ENCODE measurements at places on chromosomes 6 and 20.

- DNase-seq = no peak
These were observed 176.2 kb upstream of the SASH1 start for GRCh38 chr6:148166339-148166968.

DNA sequence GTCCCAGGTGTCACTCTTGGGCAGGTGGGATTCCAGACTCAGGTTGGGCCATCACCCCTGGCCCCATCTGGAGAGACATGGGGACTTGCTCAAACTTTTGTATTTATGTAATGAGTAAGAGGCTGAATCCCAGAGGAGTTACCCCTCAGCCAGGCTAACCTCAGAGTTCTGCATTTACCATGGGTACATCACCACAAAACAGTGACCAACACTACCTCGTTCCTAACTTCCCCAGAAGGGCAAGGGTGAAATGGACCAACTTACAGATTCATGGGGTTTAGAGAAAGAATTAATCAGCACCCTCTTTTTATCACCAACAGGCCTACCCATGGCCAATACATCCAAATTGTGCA is 259.9 kb upstream of the MARCKS start:
- DNase-seq = no peak

DNA sequence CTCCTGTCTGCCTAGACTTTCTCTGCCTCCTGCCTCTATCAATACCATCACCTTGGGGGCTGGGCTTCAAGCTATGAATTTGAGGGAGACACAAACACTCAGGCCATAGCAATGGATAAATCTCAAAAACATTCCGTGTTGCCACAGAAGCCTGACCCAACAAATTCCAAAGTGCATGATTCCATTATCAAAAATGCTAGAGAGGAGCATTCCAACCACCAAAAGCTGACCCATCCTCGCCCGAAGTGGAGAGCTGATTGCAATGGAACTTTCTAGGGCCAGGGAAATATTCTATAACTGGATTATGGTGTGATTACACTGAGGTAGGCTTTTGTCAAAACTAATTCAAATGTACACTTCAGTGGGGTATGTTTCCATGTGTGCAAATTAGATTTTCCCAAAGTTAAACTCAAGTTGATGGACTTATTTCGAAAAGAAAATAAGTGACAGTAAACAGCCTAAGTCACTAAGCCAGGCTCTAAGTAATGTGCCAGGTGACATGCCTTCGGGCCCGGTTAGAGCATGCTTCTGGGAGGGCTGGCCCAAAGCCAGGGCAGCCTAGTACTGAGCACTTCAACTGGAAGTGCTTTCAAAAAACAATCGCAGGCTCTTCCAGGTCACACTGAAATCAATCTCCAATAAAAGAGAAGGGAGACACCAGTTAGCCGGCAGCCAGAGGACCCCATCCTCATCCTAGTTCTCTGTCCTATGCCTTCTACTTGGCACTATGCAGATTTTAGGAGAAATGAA is 142.3 kb downstream of the TBXT start:
- no peak for DNase-seq

GRCh38 chr6:39927159-39927558 is 7.1 kb downstream of the MOCS1 start:
- DNase-seq = no peak

DNA sequence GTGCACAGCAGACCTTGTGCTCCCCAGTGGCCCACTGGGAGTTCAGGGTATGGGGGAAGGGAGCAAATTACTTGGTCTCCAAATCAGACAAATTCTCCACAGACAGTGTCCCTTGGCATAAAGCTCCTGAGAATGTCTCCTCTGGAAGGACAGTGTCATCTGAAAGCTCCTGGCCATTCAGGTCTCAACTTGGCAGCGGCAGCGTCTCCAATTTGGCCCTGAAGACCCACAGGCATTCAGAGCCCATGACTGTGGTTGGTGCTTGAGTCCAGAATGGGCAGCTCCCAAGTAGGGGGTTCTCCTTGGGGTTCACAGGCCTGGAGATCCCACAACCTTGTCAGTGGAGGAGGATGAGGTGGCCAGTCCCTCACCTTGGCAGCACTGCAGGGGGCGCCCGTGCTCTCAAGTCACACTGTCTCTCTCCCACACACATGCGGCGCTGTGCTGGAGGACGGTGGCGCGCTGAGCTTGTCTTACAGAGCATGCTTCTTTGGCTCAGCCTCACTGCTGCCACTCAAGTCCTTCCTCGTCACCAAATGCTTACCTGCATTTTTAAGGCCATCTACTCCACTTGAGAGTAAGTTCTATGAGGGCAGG is 20.7 kb downstream of the DYNLRB1 start:
- no peak for DNase-seq

GRCh38 chr6:169251371-169251802 is 2.3 kb downstream of the THBS2 start:
- DNase-seq = no peak

- DNase-seq = no peak
These were observed 21.7 kb upstream of the IL17A start for GRCh38 chr6:52164319-52165094.

GRCh38 chr6:141140905-141141304 is 991.8 kb upstream of the GJE1 start:
- no peak for DNase-seq

- no peak for DNase-seq
These were observed 442.1 kb upstream of the EYS start for GRCh38 chr6:66149132-66149531.

DNA sequence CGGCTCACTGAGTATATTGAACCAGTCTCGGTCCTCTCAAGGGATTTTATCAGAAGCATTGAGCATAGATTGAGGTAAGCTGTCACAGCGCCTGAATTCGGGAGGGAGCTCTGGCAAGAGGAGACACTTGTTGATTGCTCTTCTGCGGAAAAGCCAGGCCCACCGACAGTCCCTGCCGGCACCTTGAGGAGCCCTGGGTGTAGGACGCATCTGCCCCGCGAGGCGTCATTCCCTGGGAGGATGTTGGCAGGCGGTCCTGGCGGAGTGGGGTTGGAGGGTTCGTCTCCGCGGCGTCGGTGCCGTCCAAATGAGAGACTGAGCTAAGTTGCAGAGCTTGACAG is 843 bp downstream of the FBXO9 start:
- no peak for DNase-seq

- no peak for DNase-seq
These were observed 527.6 kb downstream of the CD83 start for GRCh38 chr6:14645221-14645620.

- DNase-seq = no peak
These were observed 10.2 kb downstream of the ACSS1 start for GRCh38 chr20:25047766-25048165.

GRCh38 chr6:169366258-169366901 is 112.7 kb upstream of the THBS2 start:
- DNase-seq = no peak

GRCh38 chr6:28005152-28005890 is 48.3 kb downstream of the OR2B6 start:
- no peak for DNase-seq

DNA sequence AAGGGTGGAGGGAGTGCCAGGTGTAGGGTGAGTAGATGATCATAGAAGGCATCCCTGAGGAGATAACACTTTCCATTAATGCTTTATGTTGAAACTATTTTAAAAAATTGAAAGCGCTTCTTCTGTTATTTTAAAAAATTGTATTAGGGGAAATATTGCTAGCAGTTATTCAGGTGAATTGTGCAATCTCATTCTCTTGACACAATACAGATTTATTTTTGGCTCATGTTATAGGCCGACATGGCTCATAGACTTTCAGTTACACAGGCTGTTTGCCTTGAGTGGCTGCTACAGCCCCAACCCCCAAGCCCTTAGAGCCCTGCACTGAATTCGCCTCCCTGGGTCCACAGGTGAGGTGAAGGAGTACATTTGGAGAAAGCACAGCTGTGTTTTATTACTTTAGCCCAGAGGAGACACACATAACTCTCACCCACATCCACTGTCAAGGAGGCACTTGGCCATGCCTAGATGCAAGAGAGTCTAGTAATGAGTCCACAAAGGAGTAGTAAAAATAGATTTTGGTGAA is 228.2 kb downstream of the RFPL4B start:
- no peak for DNase-seq

DNA sequence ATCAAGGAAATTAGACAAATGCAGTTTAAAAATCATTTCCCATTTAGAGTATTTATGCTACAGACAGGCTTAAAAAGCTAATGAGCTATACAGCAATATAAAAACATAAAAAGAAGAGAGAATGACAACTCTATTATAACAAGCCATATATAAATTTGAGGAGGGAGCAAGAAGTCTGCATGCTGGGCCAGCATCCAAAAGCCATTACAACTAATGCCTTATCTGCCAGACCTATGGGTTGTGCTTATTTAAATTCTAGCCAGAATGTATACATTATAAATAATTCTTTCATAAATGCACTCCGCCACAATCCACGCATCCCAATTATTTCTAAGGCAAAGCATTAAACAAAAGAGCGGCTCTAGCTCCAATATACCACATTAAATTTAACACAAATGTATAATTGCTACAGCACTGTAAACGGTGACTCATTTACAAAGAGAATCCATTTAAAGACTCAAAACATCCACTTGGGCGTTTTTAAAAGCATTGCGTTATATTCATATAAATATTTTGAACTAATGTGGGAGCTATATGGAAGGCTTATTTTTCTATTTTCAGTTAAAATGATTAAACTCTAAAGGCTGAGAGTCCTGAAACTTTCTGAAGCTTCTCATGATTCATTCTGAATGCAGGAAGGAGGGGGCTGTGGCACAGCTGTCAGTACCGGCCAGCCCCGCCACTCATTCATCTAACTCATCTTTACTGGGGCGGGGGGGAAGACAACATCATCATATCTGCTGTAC is 37.7 kb upstream of the RAB22A start:
- DNase-seq = no peak

DNA sequence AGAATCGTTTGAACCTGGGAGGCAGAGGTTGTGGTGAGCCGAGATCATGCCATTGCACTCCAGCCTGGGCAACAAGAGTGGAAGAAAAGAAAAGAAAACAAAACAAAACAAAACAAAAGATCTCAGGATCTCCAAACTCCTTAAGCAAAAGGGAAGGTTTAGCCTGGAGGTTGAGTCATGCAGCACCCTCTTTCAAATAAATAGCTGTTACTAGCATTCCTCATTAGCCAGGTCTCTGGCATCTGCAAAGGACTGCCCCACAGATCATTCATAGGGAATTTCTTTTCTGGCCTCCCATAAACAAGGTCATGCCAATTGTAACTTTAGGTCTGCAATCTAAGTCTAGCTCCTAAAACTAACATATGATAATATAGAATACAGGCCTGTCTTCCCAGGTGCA is 37.2 kb downstream of the EDN1 start:
- no peak for DNase-seq

DNA sequence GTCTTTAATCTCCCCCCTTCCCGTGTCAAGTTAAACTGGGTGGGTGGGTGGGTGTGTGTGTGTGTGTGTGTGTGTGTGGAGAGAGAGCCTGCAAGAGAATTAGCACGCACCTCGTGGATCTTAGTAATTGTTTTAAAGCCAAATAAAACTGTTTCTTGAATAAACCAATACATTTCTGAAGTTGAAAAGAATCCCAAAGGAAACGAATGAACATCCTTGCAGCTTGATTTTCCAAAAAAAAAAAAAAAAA is 381 bp upstream of the BICRAL start:
- no peak for DNase-seq

DNA sequence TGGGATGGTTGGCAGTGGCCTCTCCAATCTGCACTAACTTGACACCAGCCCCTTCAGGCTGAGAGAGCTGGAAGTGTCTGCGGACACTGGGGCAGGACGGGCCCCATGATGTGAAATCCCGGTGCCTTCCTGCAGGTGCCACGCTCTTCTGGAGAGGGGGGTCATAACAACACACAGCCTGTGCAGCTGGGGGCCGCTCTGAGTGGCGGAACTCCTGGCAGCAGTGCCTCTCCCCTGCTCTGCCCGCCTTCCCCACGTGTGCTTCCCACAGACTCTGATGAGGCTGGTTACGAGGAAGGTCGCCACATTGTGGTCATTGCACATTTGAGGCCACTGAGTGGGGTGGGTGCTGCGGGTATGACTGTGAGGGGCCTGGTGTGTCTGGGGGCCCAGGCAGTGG is 145.2 kb downstream of the DTNBP1 start:
- no peak for DNase-seq

GRCh38 chr6:31705931-31706330 is 735 bp upstream of the LY6G6F start:
- DNase-seq = no peak

- DNase-seq = no peak
These were observed 47.2 kb downstream of the QKI start for GRCh38 chr6:163461696-163462095.

GRCh38 chr6:10659699-10660348 is 34.6 kb downstream of the C6orf52 start:
- DNase-seq = no peak

- DNase-seq = no peak
These were observed 87.7 kb downstream of the THEMIS start for GRCh38 chr6:127812985-127813698.

DNA sequence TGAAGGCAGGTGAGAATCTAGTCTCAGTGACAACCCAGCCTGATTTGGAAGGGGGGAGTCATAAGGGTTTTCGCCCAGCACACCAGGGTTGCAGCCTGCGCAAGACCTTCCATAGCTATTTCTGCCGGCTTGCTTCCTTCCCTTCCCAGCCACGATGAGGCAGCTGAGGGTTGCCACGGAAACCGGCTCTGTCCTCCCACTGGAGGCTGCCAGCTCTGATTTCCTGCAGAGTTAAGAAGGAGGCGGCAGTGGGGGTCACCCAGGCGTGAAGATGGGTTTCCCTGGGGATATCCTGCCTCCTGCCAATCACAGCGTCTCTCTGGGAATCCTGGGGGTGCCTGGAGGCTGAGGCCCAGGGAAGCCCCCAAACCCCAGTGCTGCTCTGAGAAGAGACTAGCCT is 23.1 kb upstream of the KCNB1 start:
- no peak for DNase-seq

GRCh38 chr6:167761794-167762258 is 64.9 kb upstream of the AFDN start:
- DNase-seq = no peak

All from T1000 (cell line).